Parietal lobe (tissue), 2 donors: ENCODE measurements at places on chromosomes 5 and 9. TPM values are rescaled to one million over a fixed set of nuclear protein-coding genes. Genes with fewer than 3 reads are reported as not detected.

IFNA21 gene
- total RNA-seq: not detected

TMEM174 gene
- total RNA-seq: not detected

OTULINL gene
- total RNA-seq: 31.9 TPM

AK1 gene
- total RNA-seq: 22.5 TPM

ITK gene
- not detected for total RNA-seq

F2RL2 gene
- total RNA-seq: 0.31 TPM

SNX2 gene
- total RNA-seq: 62.3 TPM

AGGF1 gene
- 32.2 TPM for total RNA-seq

AHRR gene
- total RNA-seq: 2.8 TPM

SPATA31A3 gene
- not detected for total RNA-seq

SLC6A3 gene
- total RNA-seq: not detected

TNC gene
- total RNA-seq: 101 TPM

PCDHGA12 gene
- total RNA-seq: 26.9 TPM

MEIKIN gene
- not detected for total RNA-seq

SUB1 gene
- 198 TPM for total RNA-seq

CCDC127 gene
- total RNA-seq: 9.1 TPM

SLC27A4 gene
- 24.7 TPM for total RNA-seq

LECT2 gene
- total RNA-seq: not detected

FOXD4L6 gene
- total RNA-seq: 1.3 TPM

AIF1L gene
- 21.0 TPM for total RNA-seq

GABRA6 gene
- not detected for total RNA-seq

TSSK1B gene
- total RNA-seq: 0.31 TPM

CBY3 gene
- total RNA-seq: not detected

ZNF608 gene
- total RNA-seq: 121 TPM

DNAJB5 gene
- 47.9 TPM for total RNA-seq
